ENCODE measurements at places on chromosomes 16 and 17.

DNA sequence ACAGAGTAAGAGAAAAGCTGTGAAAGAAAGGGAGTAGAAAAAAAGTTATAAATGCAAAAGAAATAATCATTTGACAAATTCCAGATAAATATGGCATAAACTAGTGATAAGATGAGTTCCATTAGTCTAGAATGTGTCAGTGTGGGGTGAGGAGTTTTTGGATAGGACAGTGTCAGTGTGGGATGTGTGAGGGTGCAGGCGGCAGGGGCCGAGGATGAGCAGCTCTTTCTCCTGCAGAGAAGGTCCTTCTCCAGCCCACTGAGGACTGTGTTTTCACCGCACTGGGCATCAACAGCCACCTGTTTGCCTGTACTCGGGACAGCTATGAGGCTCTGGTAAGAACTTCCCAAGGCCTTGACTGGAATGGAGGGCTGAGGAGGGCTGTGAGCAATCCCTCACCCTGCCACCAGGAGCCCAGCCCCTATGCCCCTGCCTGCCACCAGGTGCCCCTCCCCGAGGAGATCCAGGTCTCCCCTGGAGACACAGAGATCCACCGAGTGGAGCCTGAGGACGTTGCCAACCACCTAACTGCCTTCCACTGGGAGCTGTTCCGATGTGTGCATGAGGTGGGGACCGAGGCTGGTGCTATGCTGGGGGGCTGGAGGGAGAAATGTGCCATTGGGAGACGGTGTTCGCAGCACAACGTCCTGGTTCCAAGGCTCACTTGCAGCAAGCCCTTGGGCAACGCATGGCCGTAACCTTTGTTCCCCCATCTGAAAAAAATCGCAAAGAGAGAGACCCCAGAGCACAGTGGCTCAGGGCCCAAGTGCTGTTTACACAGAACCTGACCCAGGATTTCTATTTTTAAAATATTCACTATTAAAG is 13.1 kb downstream of the RAPGEFL1 start:
- no peak for DNase-seq

GRCh38 chr16:81374550-81374949 is 59.8 kb downstream of the GAN start:
- DNase-seq, result no peak

- no peak for DNase-seq
These were observed 296.6 kb downstream of the NPIPA8 start for GRCh38 chr16:18039931-18040330.

- no peak for DNase-seq
These were observed 510.9 kb downstream of the KCNJ18 start for GRCh38 chr17:22203208-22203715.

DNA sequence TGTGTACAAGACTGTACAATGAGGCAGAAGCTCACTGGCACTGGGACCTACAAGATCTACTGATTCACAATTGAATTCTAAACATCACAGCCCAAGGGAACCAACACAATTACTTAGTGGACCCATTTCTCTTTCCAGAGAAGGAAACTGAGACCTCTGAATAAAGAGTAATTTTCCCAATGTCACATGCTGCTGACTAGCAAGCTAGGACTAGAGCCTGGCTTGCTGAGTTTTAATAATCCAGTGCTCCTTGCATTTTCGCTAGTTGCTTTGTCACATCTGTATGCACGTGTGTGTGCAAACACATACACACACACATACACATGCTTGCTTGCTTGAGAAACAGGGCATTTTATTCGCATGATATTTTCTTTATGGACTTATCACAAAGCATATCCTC is 3.9 kb upstream of the LPO start:
- DNase-seq, result no peak

DNA sequence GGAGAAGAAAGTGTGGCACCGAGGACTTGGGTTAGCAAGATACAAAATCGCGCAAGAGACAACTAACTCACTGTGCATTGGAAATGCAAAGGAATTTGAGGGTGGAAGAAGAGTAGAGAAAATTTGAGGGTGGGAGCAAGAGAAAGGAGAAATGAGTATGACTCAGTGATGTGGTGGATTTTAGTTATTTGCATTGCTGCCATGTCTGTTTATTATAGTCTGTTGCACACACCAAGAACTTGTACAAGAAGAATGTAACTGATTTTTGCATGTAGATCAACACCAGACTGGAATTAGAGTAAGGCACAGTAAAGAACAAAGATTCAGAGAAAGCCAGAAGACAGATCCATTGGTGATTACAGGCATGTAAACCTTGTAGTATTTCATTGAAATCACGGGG is 71.6 kb upstream of the SMIM36 start:
- no peak for DNase-seq

- no peak for DNase-seq
These were observed 3.5 kb upstream of the RPRML start for GRCh38 chr17:46982577-46982976.

GRCh38 chr16:27381974-27382855 is 19.8 kb upstream of the IL21R start:
- no peak for DNase-seq

DNA sequence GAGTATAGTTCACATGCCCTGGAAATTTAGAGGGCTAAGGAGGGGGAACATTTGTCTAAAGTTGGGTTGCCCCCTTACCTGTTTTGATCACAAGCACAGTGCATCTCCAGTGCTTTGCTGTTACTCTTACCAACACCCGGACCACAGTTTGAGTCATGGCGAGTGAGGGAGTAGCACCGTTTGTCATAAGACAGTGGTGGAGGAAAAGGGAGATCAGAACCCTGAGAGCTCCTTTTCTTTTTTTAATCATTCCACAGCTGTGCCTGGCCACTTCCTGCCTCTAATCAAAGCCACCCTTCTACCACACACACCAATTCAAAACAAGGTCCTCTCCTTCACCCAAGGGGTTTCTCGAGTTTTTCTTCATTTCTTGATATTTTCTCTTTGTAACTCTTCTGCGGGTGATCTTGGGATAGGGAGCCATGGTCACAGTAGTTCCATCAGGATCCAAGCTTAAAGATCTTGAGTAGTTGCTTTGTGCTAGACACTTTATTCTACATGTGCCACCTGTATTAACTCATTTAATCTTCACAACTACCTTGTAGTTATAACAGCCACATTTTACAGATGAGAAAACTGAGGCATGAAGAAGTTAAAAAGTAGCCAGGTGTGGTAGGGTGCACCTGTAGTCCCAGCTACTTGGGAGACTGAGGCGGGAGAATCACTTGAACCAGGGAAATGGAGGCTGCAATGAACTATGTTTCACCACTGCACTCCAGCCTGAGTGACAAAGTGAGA is 5.0 kb upstream of the MYL4 start:
- DNase-seq, result no peak

GRCh38 chr17:32814836-32815235 is 62.1 kb downstream of the MYO1D start:
- DNase-seq, result no peak

DNA sequence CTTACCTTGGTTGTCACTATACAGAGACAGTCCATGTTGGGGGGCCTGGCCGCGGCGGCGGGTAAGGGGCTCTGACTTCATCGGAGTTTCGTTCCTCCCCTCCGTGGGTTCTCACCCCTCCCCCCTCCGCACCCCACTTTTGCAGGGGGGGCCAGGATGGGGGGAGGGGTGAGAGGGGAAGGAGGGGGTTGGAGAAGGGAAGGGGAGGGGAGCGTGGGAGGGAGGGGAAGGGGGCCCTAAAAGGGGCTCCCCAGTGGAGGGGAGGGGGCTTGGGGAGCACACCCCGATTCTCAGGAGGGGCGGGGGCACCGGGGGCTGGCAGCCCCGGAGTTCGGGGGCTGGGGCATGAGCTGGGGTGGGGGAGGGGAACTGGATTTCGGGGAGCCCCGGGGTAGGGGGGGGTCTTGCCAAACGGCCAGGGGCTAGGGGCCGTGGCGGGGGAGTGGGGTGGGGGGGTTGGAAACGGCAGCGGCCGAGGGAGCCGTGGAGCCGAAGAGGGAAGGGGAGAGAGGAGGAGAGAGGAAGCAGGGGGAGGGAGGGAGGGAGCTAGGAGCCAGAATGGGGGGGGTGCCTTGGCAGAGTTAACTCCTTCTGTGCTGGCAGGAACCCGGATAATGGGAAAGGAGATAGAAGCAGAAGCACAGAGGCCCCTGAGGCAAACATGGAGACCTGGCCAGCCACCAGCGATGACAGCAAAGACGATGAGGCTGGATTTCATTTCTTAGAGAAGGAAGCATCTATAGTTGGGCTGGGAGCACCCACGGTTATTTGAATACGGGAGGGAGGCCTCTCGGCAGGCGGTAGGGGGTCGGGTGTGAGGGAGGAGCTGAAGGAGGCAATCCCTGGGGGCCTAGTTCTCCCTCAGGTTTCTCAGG is 2.3 kb downstream of the DLG4 start:
- no peak for DNase-seq

DNA sequence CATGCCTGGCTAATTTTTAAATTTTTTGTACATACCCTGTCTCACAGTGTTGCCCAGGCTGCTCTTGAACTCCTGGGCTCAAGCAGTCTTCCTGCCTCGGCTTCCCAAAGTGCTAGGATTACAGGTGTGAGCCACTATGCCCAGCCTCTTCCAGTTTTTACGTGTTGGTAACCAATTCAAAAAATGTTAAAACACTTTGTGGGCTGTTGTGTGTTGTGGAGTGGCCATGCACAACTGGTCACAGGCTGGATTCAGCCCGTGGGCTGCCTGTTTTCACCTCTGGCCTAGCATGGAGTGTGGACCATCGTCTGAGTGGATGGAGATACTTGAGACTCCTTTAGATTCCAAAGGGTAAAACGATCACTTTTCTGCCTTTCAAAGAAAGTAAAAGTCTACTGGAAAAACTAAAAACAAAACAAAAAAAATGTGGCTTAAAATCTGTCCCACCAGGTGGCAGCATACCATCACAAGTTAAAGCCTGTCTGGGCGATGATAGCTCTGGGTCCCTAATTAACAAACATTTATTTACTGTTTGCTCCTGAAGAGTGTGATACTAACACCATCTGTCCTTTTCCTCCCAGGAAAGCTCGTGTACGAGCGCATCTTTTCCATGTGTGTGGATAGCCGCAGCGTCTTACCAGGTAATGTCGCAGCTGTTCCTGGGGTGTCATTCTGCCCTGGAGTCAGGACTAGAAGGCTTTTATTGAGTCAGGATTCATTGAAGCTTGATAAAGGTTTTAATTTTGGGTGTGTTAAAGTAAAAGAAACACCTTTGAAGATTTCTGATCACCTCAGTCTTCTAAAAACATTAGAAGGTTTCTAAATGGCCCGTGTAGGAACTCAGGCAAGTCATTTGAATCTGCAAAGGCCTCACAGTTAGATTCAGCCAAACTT is 45.8 kb downstream of the VPS35L start:
- DNase-seq, result no peak

DNA sequence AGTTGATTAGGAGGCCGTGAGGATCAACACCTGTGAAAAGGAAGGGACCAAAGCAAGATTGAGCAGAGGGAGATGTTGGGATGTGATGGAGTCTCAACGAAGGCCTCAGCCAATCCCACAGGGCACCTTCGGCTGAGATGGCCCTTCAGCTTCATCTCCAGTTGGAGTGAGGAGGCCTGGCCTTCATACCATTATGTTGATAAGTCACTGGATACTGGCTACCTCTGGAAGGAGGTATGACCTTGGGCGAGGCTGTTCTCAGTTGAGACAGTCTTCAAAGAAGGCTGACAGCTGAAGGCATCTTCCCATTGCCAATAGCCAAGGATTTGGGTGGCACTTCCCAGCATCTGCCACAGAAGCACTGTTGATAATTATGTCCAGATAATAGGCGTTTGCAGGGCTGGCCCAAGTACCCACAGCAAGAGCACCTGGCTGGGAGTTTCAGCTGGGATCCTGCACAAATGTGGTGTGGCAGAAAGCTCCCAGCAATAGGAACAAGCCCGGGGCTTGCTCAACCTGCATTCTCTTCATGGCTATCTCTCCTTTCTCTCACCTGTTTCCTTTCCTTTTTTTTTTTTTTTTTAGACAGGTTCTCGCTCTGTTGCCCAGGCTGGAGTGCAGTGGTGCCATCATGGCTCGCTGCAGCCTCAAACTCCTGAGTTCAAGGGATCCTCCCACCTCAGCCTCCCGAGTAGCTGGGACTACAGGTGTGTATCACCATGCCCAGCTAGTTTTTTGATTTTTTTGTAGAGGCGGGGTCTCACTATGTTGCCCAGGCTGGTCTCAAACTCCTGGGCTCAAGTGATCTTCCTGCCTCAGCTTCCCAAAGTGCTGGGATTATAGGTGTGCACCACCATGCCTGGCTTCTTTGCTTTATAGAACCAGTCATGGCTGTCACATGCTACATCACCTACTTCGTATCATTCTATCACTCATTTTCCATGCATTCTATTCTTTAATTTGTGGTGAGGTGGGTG is 18.2 kb upstream of the MAP3K14 start:
- no peak for DNase-seq

DNA sequence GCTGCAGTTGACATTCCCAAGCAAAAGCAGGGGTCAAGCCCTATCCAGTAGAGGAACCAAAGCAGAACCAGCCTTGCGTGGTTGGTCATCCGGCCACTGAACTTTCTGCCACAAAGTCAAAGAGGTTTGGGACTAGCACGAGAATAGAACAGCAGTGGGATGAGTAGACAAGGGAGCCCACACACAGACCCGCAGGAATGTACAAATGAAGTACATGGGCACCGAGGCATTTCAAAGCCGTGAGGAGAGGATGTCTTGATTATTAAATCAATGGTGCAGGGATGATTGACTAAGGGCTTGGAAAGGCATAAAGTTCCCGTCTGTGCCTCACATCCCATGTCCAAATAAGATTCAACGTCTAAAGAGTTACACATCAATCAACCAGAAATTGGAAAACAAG is 81.8 kb upstream of the TBC1D3K start:
- no peak for DNase-seq

- DNase-seq, result no peak
These were observed 10.9 kb downstream of the RAB40C start for GRCh38 chr16:600781-601180.

DNA sequence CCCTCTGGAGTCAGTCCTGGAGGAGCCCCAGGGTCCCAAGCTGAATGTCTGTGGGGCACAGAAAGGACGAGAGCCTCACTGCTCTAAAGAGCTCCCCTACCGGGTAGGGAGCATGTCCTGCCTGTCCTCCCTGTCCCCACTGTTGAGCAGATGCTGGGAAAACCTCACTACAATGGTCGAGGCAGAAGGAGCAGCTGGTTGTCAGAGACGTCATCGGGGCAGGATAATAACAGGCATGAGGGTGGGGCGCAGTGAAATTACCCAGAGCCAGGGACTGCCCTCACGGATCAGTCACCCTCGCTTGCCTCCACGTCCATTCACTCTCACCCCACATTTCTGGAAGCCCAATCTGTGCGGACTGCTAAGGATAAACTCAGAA is 538 bp downstream of the TM4SF5 start:
- DNase-seq, result no peak

DNA sequence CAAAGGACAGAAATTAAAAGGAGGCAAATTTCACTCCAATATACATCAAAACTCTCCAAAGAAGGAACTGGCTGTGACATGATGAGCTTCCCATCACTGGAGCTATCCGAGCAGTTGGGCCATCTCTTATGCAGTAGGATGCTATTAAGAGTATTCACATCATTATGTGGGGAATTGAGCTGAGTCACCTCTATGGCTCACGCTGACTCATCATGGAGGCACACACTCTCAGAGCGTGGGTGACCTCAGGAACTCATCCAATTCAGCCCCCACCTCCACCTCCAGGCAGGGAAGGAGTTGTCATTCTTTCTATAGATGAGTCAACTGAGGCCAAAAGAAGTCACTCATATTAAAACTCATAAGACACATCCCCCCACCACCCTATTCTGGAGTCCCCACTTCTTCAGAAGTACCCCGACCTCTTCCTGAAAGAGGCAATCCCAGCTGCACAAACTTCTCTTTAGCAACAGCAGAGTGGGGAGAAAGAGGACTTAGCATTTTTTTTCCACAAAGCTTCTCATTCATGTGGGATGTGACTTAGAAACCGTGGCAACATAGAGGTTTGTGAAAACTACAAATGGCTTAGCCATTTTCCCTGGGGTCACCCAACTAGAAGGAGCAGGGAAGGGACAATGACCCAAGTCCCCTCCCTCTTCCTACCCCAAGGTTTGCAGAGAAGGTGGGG is 32.5 kb downstream of the ABCC12 start:
- DNase-seq, result no peak
